ENCODE measurements at places on chromosomes 3 and 15.

DNA sequence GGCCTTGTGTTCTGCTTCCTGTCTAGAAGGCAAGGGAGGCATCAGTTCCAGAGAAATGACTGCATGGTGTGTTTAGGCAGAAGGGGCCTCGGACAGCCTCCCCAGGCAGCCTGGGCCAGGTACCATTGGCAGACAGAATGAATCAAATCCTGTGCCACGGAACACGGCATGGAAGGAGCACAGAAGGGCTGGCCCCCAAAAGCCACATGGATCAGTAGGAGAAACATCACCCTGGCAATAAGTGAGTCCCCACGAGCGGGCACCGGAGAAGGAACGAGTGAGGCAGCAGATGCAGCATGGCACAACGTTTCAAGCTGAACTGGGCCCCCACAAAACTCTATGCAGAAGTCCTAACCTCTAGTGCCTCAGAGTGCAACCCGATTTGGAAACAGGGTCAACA, 223.2 kb downstream of the ADAMTS17 start:
- no peak for DNase-seq

DNA sequence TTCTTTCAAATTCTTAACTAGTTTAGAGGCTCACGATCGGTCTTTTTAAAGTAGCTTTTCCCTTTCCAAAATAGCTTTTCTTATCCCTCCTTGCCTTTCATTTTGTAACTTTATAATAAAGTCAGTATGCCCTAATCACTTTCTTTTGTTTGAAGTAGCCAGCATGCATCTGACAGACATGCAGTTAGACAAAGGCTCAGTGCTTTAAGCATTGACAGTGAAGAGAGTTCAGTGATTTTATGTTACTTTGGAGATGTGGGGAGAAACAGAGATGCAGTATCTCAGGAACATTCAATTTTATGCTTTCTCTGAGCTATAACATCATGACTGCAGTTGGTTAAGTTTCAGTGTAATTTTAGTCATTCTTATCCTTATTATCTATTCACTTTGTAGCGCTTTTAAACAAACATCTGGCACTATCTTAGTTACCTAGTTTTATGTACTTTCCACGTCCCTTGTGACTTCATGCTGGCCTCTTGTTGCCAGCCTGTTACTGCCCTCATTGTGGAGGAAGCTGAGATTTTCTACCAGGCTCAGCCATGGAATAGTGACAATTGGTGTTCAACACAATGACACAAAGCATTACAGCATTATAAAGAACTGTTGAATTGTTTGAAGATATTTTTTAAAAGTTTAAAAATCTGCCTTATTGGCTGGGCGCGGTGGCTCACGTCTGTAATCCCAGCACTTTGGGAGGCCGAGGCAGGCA, 90.3 kb downstream of the AKAP13 start:
- no peak for DNase-seq

- no peak for DNase-seq
Observed at GRCh38 chr15:60717008-60717407, 238.1 kb upstream of the ICE2 start.

DNA sequence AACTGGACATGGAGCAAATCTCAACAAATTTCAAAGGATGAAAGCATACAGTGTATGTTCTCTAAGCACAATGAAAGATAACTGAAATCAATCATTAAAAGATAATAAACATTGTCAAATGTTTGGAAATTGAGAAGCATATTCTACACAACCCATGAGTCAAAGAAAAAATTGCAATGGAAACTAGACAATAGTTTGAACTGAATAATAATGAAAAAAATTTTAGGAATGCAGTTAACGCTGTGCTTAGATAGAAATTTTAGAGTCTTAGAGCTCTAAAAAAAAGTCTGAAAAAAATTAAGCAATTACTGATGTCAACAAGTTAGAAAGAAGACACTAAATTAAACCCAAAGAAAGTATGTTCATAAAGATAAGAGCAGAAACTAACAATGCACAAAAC, 15.5 kb downstream of the RABL3 start:
- no peak for DNase-seq

DNA sequence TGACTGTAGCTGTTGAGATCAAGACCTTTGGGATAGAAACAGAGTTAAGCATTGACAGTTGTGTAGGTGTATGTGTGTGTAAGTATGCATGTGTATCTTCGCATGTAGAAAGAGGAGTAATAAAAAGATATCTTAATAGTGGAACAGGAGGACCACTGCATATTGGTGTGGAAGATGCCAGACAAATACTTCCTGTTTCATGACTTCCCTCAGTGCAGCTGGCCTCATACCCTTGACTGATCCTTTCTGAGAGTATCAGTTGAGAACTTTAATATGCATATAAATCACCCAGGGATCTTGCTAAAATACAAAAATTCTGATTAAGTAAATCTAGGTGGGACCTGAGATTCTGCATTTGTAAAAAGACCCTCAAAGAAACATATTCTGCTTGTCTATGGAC, 8.5 kb upstream of the ZBED2 start:
- DNase-seq, result no peak

- no peak for DNase-seq
Observed at GRCh38 chr15:74504836-74505235, 36.2 kb upstream of the ARID3B start.

GRCh38 chr3:141440942-141441341, 45.9 kb upstream of the RASA2 start:
- no peak for DNase-seq

GRCh38 chr3:128559486-128560225, 66.7 kb upstream of the GATA2 start:
- no peak for DNase-seq

DNA sequence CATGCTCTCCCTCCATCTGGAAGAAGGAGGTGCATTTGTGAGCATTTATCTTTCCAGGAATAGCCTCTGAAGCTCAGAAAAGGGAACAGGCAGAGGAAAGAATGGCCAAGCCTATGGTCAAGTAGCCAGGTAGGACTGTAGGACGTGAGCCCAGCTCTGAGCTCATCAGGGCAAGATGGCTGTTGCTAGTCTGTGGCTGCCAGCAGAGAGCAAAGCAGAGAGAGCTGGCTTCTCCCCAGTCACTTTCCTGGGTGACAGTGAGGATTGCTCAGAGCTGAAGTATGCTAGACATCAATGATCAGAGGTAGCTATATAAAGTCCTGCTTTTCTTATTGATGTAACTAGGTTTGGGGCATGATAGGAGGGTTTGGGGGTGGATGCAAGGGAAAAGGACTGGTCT, 146.1 kb upstream of the SLC24A5 start:
- DNase-seq, result no peak

GRCh38 chr3:31448035-31448881, 84.5 kb upstream of the STT3B start:
- no peak for DNase-seq

DNA sequence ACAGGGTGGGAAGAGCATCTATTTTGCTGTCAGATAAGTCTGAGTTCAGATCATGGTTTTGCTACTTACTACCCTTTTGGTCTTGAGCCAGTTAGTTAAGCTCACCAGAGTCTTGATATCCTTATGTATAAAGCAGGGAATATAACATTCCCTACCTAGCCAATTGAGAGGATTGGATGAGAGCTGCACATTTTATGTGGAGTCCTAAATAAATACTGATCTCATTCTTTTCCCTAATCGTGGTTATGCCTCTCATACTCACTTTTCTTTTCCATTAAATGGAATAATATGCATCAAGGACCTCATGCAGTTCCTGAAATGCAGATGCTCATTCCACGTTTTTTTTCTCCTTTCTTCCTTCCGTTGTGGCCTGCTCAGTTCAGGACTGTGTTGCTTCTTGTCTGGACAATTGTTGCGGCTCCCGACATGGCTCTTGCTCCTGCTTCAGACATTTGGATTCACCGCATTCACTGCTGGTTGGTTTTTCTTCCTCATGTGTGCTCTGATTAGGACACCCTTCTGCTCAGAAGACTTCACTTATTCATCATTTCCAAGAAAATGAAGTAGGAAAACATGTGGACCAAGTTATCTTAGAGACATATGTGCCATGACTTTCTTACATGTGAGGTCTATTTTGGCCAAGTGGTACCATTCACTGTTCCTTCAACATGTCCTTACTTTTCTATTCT, 90.2 kb downstream of the NFKBIZ start:
- no peak for DNase-seq

DNA sequence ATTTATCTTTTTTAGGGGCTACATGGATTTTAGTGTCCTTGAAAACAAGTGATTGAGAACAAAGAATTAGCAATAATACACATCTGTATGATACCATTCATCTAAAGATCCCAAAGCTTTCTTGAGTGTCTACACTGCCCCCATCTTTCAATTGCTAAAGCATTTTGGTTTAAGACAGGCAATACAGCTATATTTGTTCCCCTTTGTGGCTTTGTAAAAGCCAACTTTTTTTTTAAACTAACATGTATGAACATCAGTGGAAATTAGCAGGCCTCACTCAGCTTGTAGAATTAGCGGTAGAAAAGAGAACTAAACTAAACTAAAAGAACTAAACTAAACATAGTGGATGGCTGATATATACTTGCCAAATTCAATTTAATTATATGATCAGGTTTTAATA, 449.6 kb downstream of the MECOM start:
- DNase-seq, result no peak

GRCh38 chr3:72334681-72335457, 513.4 kb downstream of the SHQ1 start:
- no peak for DNase-seq

- DNase-seq, result no peak
Observed at GRCh38 chr15:47870300-47870955, 153.1 kb downstream of the SEMA6D start.

DNA sequence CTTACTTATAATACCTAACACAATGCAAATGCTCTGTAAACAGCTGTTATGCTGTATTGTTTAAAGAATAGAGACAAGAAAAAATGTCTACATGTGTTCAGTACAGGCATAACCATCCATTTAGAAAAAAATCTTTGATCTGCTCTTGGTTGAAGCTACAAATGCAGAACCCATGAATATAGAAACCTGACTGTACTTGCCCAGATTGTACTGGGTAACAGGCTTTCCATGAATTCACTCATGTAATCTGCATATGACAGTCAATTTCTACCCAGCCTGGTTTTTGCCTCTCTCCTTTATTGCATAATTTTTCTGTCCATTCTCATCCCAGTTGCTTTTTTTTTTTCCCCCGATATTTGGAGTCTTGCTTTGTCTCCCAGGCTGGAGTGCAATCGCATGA, 62.6 kb upstream of the ETV5 start:
- no peak for DNase-seq

DNA sequence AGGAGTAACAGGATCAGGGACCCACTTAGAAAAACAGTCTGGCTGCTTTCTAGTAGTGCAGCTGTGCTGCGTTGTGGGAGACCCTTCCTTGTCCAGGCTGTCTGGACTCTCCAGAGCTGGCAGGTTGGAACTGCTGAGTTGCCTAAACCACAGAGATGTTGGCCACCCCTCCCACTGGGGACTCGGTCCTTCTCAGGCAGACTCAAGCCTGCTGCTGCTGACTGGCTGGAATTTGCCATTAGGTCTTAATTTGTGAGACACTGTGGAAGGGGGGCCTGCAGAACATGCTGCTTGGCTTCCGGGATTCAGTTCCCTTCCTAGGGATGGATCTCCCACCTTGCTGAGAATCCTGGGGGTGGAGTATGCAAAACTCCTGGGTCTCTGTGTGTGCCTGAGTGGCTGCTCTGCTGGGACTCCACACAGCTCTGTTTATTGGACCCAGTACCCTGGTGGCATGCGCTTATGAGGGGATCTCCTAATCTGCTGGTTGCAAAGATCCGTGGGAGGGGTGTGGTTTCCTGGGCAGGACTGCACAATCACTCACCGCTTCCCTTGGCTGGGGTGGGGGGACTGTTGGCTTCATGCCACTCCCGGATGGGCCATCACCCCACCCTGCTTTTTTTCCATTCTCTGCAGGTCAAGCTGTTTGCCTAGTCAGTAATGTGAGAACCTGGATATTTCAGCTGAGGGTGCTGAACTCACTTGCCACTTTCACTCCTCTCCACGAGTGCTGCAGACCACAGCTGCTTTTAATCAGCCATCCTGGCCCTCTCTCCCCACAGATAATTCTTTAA, 150.5 kb downstream of the CFAP20DC start:
- DNase-seq, result peak; percentile 40

GRCh38 chr3:71051893-71052687, 531.4 kb downstream of the FOXP1 start:
- DNase-seq, result no peak

- no peak for DNase-seq
Observed at GRCh38 chr3:134628884-134629283, 21.9 kb downstream of the KY start.

DNA sequence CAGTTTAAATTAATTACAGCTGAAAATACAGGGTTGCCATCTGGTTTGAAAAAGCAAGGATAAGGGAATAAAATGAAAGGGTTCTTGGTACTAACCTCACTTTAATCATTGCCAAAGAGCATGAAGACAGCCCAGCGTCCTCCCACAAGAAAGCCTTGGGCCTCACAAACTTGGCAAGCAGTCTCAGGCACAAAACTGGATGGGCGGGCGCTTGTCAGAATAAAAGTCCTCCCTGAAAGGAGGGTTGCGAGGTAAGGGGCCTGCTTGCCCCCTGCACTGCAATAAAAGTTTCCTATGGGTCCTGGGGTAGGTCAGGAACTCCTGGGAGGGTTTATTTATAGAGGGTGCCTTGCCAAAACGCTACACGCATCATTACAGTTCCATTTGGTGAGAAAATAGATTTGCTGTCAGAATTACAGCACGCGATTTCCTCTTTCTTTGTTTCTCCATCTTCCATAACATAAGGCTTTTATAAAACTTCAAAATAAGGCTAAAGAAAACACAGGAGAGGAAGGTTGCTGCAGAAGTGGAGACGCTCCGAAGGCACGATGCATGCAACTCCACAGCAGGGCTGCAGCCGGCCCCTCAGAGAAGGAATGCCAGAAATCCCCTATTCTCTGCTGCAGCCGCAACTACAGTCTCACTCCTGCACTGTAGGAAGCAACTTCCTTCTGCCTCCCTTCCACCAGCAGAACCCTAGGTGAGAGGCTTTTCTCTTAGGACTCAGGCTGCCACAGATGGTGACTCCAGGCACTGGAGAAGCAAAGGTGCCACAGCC, 61.3 kb downstream of the VGLL4 start:
- no peak for DNase-seq

DNA sequence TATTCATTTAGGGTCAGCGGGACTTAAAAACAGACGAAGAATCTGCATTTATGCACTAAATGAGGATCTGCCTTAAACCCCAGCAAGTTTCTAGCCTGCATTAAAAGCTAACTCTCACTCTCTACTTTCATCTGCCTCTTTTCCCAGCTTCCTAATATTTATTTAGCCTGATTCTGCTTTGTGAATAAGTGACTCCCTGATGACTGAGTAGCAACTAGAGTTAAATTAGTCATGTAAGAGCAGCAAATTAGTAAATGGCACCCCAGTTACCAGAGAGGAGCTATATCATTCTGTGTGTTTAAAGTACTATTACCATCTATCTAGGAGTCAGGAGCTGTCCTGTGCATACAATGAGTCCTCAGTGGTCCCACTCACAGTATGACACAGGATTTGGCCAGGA, 391.0 kb upstream of the RORA start:
- no peak for DNase-seq

DNA sequence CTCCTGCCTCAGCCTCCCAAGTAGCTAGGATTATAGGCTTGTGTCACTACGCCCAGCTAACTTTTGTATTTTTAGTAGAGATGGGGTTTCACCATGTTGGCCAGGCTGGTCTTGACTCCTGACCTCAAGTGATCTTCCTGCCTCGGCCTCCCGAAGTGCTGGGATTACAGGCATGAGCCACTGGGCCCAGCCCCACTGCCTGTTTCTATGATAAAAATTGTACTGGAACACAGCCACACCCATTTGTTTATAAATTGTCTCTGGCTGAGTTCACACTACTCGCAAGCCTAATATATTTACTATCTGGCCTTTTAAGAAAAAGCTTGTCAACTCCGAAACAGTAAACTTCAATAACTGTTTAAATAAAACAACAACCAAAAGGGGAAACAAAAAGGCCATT, 309.4 kb upstream of the WNT5A start:
- DNase-seq, result no peak

GRCh38 chr3:186997061-186997460, 66.7 kb downstream of the ST6GAL1 start:
- DNase-seq, result no peak
